Stimulated activated CD8-positive, alpha-beta memory T cell treated with anti-CD3 and anti-CD28 coated beads, Interleukin-4, amount 100 ng/mL, for 4 hours (primary cell): ENCODE measurements at places on chromosomes 12 and 14.

DNA sequence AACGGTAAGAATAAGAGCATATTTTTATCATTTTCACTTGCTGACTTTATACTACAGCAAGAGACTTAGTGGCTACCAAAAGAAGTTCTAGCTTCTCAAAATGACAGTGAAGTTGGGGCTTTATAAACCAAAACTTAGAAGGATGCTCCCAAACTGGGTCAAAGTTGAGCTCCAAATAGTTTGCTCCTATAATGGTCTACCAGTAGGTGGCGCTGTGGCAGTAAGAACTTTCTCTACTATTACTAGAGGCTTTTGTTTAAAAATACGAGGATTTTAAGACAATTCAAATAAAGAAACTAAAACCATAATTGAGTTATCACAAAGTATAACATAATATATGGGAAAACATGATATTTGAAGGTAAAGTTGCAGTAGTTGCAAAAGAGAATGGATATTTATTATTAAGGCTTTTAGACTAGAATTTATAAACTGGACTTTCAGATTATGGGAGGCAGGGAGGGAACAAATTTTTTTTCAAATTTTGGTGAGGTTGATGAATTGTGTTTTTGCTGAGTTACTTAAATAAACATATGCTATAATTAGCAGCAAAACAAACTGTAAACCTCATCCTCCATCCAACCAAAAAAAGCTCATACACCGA, 75.0 kb downstream of the TGFB3 start:
- DNase-seq: peak; percentile 67

DNA sequence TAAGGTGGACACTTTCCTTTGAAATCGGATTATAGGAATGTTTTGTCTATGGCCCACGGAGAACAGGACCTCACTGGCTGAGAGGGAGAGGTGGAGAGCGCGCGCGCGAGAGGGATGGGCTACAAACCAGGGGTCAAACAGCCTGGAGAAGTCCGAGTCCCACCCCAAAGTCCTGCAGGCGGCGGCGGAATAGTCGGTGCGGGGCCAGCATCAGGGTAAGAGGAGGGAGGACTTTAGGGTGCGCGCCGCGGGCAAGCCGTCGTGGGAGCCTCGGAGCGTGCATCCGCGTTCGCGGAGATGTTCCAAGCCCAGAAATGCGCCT, 3.3 kb upstream of the HOXC8 start:
- no peak for DNase-seq

- DNase-seq: no peak
Observed at GRCh38 chr12:118065380-118065779, 4.4 kb upstream of the WSB2 start.

DNA sequence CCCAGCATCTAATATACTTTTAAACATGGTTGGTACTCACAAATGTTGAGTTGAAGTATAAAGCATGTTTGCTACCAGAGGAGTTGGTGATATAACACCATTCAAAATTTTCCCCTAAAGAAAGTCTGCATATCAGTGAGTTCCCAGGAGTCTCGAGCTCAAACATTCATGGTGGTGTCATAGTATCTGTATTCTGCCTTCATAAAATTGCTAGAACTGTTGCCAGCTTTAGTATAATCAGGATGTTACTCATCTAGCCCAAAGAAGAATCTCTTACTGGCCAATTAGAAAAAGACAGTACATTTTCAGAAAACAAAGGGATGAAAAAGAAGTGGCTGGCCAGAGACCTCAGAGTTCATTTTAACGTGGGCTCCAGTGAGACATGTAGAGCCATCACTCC, 374.7 kb downstream of the KCNH5 start:
- DNase-seq: no peak

- no peak for DNase-seq
Observed at GRCh38 chr12:100453951-100454350, 19.7 kb upstream of the NR1H4 start.

GRCh38 chr14:58215191-58215914, 15.4 kb downstream of the ACTR10 start:
- DNase-seq: no peak

DNA sequence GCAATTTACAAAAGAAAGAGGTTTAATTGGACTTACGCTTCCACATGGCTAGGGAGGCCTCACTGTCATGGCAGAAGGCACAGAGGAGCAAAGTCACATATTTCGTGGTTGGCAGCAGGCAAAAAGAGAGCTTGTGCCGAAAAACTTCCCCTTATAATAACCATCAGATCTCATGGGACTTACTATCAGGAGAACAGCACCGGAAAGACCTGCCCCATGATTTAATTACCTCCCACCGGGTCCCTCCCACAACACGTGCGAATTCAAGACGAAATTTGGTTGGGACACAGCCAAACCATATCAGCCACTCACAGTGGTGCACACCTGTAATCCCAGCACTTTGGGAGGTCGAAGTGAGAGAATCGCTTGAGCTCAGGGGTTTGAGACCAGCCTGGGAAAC, 68.5 kb downstream of the FBXL14 start:
- DNase-seq: no peak

- no peak for DNase-seq
Observed at GRCh38 chr12:19572920-19573558, 133.7 kb downstream of the AEBP2 start.

DNA sequence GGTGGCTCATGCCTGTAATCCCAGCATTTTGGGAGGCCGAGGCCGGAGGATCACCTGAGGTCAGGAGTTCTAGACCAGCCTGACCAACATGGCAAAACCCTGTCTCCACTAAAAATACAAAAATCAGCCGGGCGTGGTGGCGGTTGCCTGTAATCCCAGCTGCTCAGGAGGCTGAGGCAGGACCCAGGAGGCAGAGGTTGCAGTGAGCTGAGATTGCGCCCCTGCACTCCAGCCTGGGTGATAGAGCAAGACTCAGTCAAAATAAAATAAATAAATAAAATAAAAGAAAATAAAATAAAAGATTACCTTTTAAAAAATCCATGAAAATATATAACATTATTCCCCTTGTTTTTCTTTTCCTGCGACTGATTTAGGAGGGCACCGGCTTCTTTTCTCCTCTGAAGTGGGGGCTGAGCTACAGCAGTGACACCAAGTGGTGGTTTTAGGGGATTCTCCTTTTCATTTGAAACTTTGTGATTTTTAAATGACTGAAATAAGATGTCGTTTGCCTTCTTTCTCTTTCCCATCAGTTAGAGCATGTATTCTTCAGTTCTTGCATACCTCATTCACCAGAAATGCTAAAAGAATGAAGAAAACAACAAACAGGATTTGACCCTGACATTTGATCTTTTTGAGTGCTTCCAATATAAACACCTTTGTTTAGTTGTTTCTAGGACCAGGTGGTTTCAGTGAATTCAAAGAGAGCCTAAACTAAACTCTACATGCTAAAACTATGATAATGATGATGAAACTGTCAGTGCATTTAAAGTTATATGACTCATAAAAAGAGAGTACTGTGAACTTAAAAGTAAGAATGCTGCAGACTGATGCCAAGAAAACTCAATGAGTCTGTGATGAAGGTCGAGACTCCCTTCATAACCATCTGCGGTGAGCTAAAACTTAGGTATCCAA, 22.6 kb upstream of the PKP2 start:
- no peak for DNase-seq

- no peak for DNase-seq
Observed at GRCh38 chr12:33052141-33053051, 155.8 kb upstream of the PKP2 start.

- no peak for DNase-seq
Observed at GRCh38 chr14:105155071-105155651, 13.4 kb downstream of the JAG2 start.

DNA sequence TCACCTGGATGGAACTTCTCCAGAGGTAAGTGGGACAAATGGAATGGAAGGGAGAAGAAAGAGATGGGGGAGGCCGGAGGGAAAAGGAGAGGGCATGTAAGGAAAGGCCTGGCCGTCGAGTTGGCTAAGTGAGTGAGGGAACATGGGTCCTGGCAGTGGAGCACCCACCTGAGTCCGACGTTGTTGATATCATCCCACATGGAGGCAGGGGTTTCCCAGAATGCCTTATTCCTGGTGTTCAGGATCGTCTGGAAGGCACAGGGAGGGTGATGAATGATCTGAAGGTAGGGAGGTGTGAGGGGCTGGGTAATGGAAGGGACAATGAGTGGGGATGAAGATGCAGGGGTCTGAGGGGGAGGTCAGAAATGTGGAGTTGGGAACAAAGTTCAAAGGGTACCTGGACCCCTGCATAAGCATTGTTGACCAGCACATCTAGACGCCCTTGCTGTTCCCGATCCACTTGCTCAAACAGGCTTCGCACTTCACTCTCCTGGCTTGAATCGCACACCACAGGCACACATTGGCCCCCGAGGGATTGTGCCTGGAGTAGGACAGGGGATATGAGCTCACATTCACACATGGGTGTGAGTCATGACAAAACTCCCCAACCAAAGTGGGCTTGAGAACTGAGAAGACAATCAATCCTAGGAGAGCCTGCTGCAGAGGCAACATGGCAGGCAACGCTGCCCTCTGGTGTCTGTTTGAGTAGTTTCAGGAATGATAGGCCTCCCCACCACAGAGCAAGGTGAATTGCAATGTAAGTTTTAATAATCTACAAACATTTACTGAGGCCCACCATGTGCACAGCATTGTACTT, 3.0 kb downstream of the DHRS1 start:
- peak; percentile 55 for DNase-seq

DNA sequence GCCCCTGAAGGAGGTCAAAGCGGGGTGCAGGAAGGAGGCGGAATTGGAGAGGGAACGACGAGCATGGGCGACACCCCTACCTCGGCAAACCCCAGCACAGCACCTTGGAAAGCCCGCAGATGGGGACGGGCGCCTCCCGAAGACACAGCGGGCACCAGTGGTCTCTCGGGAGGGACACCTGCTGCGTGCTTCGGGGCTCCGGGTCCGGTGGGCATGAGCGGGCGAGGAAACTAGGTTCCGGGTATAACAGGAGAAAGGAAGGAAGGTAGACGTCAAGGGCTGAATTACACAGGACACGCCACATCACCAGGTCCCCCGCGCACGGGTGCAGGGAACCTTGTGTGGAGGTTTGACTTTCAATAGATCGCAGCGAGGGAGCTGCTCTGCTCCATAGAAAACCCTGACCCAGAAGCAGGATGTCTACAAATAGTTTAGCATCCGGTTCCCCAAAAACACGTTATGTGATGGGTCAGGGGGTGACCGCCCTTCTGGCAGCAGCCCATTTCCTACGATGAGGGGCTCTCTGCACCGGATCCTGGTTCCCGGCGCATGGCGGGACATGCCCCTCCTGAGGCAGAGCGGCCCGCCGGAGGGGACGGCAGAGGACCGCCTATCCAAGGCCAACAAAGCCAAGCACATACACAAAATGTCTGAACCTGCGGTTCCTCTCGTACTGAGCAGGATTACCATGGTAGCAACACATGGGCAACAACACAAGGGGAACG, 196.9 kb downstream of the ALG10 start:
- DNase-seq: no peak

GRCh38 chr14:64639340-64639821, 64.8 kb upstream of the PLEKHG3 start:
- no peak for DNase-seq

DNA sequence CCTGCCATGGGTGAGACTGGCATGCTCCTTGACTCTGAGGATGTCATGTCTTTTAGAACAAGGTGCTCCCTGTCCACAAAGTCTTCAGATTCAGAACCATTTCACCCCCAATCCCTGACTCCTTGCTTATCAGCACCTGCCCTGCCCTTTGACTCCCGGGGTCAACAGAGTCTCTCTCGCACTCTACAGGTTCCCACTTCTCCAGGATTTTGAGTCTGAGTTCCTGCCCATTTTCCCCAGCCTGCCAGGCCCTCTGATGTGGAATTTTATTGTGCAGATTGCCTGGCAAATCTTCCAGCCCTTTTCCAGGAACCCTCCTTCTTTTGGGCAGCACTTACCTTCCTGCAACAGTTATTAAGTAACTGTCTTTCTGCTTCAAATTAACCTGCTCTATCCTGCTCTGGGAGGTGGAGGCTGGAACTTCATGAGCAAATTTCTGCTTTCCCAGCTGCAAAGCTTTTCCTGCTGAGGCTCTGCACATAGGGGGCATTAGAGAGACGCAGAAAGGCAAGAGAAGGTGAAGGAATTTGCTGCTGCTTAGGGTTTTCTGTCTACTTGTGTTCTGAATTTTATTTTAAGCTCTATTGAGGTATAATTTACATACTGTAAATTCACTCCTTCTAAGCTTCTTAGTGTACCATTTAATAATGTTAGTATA, 259.1 kb downstream of the PCNX1 start:
- no peak for DNase-seq

GRCh38 chr14:68607867-68608573, 184.8 kb downstream of the ZFP36L1 start:
- no peak for DNase-seq

DNA sequence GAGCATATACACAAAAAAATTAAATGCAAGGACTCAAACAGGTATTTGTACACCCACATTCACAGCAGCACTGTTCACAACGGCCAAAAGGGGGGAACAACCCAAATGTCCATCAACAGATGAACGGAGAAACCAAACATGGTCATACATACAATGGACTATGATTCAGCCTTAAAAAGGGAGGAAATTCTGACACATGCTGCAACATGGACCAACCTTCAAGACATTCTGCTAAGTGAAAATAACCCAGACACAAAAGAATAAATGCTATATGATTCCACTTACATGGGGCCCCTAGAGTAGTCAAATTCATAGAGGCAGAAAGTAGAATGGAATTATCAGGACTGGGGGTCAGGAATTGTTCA, 29.5 kb downstream of the ACTN1 start:
- no peak for DNase-seq

DNA sequence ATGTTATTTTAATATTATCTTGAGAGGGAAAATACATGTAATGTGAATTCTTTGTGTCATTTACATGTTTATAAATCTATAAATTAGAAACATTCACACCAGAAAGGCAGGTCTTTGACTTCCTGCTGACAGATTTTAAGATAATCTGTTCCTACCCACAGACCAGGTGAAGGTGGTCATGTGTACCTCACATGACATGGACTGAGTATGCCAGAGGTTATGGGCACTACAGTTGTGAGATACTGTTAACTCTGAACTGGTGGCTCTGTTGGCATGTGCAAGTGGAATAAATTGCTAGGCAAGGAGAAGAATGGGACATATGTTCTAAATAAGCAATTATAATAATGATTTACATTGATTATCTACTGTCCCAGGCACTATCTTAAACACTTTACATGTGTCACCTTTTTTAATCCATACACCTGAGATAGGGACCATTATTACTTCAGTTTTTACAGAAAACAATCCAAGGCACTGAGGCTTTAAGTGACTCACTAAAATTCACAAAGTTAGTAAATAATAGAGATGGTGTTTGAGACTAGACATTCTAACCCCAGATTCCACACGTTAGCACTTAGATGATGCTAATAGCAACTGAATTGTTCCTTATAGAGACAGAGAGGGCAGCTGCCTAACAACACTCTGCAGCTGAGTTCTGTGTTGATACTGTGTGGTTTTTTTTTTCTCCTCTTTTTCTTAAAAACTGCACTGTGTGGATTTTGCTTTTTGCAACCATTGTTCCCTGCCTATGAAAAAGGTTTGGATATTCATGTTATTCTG, 23.8 kb downstream of the SLC16A7 start:
- DNase-seq: no peak

- no peak for DNase-seq
Observed at GRCh38 chr12:28814246-28814645, 334.8 kb upstream of the FAR2 start.

GRCh38 chr12:14619741-14620501, 52.2 kb upstream of the PLBD1 start:
- no peak for DNase-seq

- DNase-seq: no peak
Observed at GRCh38 chr14:24982472-24983155, 67.3 kb downstream of the STXBP6 start.

- DNase-seq: no peak
Observed at GRCh38 chr14:96189281-96189711, 15.3 kb upstream of the BDKRB2 start.

- DNase-seq: no peak
Observed at GRCh38 chr12:2151391-2151790, 98.6 kb downstream of the CACNA1C start.

- no peak for DNase-seq
Observed at GRCh38 chr12:75120311-75120711, 89.3 kb downstream of the KCNC2 start.
